CD4-positive, alpha-beta T cell treated with Interferon gamma for 1 hour (primary cell): ENCODE measurements at places on chromosomes 5 and 9.

- peak; percentile 38 for DNase-seq
These were observed 851 bp upstream of the ZDHHC12 start for GRCh38 chr9:128724744-128725211.

DNA sequence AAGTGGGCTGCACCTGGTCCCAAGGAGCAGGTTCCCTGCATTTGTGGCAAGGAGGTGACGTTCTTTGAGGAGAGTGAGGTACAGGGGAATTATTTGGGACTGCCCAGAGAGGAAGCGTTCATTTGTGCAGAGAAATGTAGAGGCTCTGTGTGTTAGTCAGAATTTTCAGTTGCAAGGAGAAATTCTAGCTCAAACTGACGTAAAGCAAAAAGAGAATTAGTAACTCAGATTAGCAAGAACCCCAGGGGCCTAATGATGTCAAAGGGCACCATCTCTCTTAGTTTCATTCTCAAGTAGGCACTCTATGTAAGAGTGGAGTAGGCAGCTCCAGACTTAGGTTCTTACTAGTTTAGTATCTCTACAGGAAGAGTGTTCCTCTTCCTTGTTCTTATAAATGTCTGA lies 2.4 kb upstream of the TXN start:
- no peak for DNase-seq

- DNase-seq = no peak
These were observed 730.6 kb upstream of the ZNF608 start for GRCh38 chr5:125476901-125477585.

- peak; percentile 33 for DNase-seq
These were observed 146.4 kb downstream of the HACD4 start for GRCh38 chr9:20884985-20885593.

DNA sequence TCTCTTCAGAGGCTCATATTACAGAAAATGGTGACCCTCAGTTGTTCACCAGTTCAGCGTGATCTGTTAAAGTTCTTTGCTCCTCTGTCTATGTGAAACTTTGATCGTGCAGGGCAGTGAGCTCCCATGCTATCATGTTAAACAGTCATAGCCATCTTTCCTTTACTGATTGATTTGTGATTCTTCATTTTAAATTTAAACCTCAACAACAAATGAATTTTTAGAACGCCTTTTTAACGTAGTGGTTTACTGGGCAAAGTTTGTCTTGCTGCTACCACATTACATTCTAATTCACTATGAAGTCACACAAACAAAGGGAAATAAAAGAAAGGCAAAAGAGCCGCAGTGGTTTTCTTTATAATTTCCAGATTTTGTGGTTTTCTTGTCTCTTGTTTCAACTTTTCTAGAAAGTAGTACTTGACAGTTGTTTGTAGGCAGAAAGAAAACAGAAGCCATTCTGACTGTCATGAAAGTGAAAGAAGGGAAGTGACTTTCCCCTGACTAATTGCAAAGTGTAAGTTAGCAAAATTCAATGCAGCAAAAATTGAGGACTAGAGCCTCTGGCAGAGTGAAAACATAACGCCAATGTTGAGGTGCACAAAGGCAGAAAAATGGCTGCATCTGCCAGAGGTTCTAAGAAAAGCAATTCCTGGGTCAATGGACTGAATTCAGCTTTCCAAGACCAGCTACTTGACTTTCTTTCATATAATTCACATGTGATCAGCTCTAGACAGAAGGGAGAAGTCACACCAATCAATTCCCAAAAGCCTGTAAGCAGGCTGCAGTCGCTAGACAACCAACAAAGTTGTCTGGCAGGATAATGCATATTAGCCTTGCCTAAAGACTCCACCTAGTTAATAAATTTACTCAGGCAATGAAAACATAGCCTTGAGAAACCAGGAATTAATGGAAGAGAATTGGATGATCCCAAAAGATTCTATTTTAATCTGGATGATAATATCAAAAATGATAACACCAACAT lies 7.1 kb upstream of the IFNA6 start:
- DNase-seq = no peak

DNA sequence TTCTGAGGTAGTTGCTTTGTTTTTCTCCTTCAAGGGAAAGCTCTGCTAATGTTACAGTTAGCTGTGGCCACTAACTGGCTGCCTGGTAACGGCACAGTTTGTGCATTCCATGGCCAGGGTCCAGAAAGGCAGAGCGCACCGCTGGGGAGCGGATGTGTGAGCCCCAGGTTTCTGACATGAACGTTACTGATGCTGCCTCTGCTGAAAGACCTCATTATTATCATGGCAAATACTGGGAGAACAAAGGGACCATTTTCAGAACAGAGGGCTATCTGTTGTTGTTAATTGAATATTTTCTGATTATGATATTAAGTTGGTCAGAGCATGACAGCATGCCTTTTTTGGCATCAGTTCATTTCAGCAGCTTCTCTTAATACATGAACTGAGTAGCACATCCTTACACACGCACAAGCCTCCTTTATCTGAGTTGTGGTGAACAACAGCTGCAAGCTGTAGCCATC lies 134.1 kb downstream of the NUDT12 start:
- DNase-seq = no peak

GRCh38 chr9:76185432-76185831 lies 208.8 kb downstream of the RFK start:
- DNase-seq = no peak

- no peak for DNase-seq
These were observed 148.7 kb upstream of the SLC12A2 start for GRCh38 chr5:127934791-127935256.

- no peak for DNase-seq
These were observed 221.3 kb upstream of the KLF9 start for GRCh38 chr9:70635790-70636189.

DNA sequence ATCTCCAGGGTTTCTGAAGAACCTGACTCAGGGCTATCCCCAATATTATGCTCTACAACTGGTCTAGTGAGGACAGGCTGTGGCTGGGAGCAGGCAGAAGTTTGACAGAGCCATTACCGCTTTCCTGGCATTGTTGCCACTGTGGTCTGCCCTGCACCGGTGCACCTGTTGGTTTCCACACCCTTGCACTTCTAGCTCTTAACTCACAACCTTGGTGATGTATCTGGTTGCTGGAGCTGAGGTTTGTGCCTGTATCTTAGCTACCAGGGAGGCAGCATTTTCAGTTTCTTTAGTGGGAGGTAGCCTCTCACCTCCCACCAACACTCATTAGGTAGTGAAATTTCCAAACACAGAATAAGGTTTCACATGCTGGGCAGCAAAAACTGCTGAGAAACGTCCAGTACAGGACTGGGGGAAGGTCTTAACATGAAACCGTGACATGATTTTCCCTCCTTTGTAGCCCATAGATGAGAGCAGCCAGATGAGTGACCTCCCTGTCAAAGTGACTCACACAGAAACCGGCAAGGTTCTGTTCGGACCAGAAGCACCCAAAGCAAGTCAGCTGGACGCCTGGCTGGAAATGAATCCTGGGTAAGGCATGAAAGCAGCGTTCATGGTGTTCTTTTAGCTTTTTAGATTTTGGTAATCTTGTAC lies 57.7 kb downstream of the SMARCA2 start:
- no peak for DNase-seq

- DNase-seq = no peak
These were observed 162.2 kb downstream of the SREK1 start for GRCh38 chr5:66306105-66306843.

DNA sequence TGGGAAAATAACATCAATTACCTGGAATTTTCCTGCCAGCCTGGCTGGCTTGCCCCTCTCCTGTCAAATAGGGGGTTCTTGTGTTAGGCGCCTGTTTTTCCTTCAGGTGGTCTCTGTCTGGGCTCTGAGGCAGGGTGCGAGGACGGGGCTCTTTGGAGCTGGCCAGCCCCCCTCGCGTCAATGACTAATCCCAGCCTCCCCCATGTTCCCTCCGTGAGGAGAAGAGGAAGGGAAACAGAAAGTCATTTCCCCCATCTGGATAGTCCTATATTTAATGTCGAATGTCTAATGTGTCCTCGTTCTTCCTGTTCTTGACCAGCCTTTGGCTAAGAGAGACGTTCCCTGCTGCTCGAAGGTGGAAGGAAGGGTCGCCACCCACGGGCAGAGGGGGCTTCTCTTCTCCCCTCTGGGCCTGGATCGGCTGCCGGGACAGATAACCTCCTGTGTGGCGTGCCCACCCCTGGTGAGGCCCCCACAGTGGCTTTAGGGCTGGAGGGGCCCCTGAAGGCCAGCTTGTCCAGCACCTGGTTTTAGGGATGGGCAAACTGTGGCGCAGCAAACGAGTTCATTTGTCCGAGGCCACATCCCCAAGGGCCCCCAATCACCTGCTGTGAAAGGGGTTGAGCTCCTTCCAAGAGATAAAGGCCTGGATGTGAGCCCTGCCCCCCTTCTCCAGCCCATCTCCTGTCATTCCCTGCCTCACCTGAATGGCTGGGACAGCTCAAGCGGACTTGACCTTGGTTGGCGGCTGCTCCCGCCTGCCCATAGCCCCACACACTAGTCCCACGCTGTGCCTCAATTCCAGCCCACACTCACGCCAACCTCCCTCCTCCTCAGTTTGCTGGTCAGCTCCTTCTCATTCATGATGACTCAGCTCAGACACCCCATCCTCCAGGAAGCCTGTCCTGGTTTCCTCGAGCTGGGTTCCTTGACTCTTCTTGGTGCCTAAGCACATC lies 35.9 kb upstream of the UNC5A start:
- no peak for DNase-seq

DNA sequence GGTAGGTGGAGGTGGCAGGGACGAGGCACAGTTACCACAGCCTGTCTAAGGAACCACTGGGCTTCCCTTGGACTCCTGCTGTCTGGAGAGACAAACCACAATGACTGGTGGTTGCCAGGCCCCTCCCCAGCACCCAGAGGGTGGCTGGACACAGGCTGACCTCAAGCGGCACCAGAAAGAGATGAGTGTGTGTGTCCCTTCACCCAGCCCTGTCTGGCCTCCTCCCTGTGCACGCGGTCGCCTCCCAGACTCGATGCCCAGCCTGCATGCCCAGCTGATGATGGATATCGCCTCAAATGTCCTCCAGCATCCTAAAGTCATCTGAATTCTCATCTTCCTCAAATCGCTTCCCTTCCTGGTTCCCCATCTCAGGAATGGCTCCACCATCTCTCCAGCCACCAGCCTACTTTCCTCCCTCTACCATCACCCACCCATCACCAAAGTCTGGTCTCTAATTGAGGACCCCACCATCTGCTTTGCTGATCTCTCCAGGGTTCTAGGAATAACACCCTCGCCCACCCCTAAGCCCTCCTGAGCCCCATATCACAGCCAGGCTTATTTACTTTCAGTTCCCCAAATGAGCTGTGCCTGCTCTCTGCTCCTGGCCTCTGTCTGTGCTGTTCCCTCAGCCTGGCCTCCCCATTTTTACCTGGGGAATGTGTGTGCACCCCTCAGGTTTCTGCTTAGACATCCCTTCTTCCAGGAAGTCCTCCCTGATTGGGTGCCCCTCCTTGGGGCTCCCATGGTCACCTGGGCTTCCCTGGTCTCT lies 52.5 kb upstream of the GGTA1 start:
- DNase-seq = no peak

DNA sequence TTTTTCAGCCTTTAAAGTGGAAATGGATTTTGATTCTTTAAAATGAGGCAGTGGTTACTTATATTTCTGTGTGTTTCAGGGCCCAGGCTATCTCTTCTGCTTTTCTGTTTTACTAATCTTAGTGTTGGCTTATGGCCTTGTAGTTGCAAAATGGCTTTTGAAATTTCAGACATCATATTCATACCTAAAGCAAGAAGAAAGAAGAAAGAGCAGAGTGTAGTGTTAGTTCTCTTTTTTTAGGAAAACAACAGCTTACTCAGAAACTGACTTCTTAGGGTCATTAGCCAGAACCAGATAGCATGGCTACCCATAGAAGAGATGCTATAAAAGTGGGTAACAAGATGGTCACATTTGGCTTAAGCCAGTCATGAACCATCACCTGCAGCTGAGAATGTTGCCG lies 20.9 kb downstream of the ZBED3 start:
- no peak for DNase-seq

- no peak for DNase-seq
These were observed 946.3 kb downstream of the DTWD2 start for GRCh38 chr5:118042076-118042475.

DNA sequence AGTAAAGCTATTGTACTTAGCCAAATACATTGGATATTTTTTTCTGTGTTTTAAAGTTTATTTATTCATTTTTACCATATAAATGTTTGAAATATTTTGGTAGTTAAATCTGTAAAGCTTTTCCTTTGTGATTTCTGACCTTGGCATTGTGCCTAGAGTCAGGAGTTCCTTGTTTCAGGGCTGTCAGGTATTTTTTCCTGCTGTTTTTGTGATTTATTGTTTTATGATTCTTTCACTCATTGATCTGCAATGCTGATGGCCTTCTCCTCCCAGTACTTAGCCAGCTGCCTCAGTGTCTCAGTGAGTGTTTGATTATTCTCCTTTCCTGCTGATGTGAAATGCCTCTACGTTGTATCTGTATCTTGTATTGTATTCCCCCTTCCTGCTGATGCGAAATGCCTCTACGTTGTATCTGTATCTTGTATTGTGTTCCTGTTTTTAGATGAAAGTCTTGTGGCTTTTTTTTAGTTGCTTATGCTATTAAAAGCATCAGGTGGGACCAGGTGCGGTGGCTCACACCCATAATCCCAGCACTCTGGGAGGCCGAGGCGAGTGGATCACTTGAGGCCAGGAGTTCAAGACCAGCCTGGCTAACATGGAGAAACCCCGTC lies 61.0 kb downstream of the EHMT1 start:
- DNase-seq = no peak

DNA sequence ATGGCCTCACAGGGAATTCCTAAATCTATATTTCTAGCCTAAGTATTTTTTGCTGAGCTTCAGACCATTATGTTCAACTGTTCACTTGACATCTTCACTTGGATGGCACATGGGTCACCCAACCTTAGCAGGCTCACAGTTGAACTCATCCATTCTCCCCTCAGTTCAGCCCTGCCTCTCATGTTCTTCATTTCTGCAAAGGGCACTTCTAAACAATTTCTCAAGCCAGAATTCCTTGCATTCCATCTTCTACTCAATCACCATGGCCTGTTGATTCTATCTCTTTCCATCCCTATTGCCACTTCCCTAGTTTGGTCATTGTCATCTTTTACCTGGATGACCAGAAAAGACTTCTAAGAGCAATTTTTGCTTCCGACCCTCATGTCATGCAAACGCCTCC lies 7.3 kb upstream of the RGS3 start:
- no peak for DNase-seq

- no peak for DNase-seq
These were observed 151.2 kb upstream of the KIF2A start for GRCh38 chr5:62154758-62155157.
